Activated T-helper 2 cell treated with anti-CD3 and anti-CD28 coated beads, Interferon-gamma antibody, Interleukin-2, Interleukin-4, amounts not matched to agents 10 μg/mL and 5 μg/mL and 100 μg/mL, durations not matched to agents 14 hours and 24 hours and 36 hours (primary cell): ENCODE measurements at places on chromosomes 5 and 9.

GRCh38 chr5:142253938-142254337, 70.9 kb downstream of the SPRY4 start:
- no peak overlapping the region for H3K27ac ChIP-seq
- H3K36me3 ChIP-seq = no peaks in the 10 kb centered on the region
- no peak for DNase-seq
- H3K4me1 ChIP-seq = no peaks in the 10 kb centered on the region
- no peak overlapping the region for H3K4me3 ChIP-seq

GRCh38 chr9:129174724-129175514, 3.1 kb downstream of the IER5L start:
- peak overlapping the region; percentile 82 for H3K4me3 ChIP-seq
- H3K27ac ChIP-seq = peak overlapping the region; percentile 86
- H3K4me1 ChIP-seq = peaks cover 18% of the 10 kb centered on the region
- no peaks in the 10 kb centered on the region for H3K36me3 ChIP-seq
- peaks cover 7% of the 10 kb centered on the region for H3K27me3 ChIP-seq

GRCh38 chr5:111507276-111507675, 5.1 kb downstream of the STARD4 start:
- H3K27ac ChIP-seq = peak overlapping the region; percentile 60
- H3K4me3 ChIP-seq = peak overlapping the region; percentile 61
- H3K36me3 ChIP-seq = peaks cover 77% of the 10 kb centered on the region
- no peak for DNase-seq
- H3K4me1 ChIP-seq = peaks cover 46% of the 10 kb centered on the region

DNA sequence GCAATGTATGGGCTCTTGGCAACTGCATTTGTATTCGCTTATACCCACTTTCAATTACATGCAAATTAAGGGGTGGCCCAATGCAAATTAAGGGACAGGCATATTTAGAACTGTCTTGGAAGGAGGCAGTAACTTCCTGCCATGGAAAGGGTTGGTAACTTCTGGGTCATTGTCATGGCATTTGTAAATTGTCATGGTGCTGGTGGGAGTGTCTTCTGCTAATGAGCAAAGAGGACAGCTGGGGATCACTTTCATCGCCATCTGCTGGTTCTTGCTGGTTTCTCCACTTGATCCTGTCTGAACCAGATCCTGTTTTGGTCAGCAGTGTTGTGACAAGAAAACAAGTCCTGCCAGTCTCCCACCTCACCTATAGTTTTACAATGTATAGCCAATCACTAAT, 23.3 kb upstream of the UGT3A2 start:
- H3K4me3 ChIP-seq = no peak overlapping the region
- H3K27me3 ChIP-seq = peaks cover 14% of the 10 kb centered on the region

DNA sequence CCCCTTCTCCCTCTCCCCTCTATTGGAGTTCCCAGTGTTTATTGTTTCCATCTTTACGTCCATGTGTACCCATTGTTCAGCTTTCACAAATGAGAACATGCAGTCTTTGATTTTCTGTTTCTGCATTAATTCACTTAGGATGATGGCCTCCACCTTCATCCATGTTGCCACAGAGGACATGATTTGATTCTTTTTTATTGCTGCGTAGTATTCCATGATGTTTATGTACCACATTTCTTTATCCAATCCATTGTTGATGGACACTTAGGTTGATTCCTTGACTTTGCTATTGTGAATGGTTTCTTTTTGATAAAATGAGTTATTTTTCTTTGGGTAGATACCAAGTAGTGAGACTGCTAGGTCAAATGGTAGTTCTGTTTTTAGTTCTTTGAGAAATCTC, 88.9 kb downstream of the NDUFS4 start:
- no peak overlapping the region for H3K27ac ChIP-seq
- H3K27me3 ChIP-seq = no peaks in the 10 kb centered on the region
- no peak overlapping the region for H3K4me3 ChIP-seq
- H3K36me3 ChIP-seq = peaks cover 25% of the 10 kb centered on the region

GRCh38 chr5:113034182-113034773, 57.7 kb downstream of the DCP2 start:
- no peaks in the 10 kb centered on the region for H3K27me3 ChIP-seq
- peaks cover 15% of the 10 kb centered on the region for H3K4me1 ChIP-seq
- peaks cover 6% of the 10 kb centered on the region for H3K36me3 ChIP-seq
- DNase-seq = no peak
- H3K4me3 ChIP-seq = no peak overlapping the region
- H3K27ac ChIP-seq = no peak overlapping the region

DNA sequence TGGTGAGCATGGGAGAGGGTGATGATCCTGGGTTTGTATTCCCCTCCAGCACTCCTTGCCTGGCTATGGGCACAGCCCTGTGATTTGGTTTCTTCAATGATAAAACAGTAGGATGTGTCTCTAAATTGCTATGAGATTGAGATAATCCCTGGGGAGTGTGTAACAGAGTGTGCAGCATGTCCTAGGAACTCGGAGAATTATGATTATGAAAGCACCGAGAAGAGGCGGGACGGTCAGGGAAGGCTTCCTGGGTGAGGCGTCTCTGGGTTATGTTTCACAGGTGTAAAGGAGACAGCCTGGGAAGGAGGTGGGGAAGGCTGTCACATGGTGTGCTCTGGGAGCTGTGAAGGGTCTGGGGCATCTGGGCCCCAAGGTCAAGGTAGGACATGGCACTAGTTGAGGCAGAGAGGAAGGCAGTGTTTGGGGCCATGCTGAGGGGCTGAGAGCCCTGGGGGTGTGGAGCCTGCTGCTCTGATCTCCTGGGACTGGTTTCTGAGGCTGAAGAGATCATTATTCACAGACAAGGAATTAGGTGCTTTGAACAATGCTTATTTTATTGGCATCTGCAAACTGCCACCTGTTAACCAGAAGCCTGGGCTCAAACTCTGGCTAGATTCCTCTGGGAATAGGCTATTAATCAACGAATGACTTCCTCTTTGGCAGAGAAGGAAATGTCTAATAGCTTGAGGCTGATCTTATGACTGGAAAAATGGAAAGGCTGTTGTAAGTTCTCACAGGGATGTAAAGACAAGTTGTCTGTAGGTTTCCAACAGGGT, 73.8 kb upstream of the IL12B start:
- no peaks in the 10 kb centered on the region for H3K36me3 ChIP-seq
- peaks cover 68% of the 10 kb centered on the region for H3K27me3 ChIP-seq
- no peak overlapping the region for H3K4me3 ChIP-seq
- H3K27ac ChIP-seq = no peak overlapping the region
- no peak for DNase-seq

DNA sequence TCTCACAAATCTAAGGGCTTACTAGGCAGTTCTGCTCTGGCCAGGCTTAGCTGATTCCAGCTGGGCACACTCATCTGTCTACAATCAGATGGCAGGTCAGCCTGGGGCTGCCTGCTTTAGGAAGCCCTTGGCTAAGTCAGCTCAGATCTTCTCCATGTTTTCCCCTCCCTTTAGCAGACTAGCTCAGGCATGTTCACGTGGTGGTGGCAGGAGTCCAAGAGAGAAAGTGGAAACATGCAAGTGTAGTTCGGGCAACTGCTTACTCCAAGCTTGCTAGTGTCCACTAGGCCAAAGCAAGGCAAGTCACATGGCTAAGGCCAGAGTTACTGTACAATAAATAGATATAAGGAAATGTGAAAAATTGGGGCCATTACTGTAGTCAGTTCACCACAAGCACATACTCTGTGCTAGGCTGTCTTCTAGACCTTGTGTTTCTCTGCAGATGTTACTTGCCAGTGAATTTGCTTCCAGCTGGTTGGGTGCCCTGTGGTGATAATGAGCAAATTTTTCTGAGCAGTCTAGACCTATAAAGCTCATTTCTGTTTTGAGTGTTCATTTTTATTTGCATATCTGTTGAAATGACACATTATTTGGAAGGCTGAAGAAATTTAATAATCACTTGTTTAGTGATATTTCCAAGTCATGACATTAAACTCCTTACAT, 38.3 kb downstream of the RECK start:
- no peak overlapping the region for H3K4me3 ChIP-seq
- DNase-seq = no peak
- no peaks in the 10 kb centered on the region for H3K4me1 ChIP-seq
- H3K27me3 ChIP-seq = no peaks in the 10 kb centered on the region
- H3K36me3 ChIP-seq = no peaks in the 10 kb centered on the region

DNA sequence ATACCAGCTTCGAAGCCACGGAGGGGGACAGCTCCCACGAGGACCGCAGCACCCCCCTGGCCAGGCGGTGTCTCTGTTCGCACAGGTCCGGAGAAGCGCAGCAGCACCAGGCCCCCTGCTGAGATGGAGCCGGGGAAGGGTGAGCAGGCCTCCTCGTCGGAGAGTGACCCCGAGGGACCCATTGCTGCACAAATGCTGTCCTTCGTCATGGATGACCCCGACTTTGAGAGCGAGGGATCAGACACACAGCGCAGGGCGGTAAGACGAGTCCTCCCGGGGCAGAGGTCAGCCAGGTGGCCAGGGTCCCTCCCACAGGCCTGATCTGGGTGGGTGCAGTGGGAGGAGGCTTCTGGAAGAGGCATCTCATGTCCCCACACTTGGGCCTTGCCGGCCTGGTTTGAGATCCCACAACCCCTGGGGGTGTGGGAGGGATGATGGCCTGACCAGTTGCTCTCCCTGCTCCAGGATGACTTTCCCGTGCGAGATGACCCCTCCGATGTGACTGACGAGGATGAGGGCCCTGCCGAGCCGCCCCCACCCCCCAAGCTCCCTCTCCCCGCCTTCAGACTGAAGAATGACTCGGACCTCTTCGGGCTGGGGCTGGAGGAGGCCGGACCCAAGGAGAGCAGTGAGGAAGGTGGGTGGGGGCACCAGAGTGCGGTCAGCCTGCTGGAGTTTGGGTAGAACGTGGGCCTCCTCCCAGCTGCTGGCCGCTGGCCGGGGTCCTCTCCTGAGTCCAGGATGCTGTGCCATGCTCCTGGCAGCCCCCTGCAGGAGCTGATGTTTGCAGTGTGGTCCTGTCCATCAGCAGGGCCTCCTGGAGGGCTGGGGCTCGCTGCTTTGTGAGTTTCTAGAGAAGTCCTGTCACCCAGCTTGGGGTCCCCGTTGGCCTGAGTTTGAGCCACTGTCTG, 2.8 kb upstream of the AJM1 start:
- no peak for DNase-seq
- H3K36me3 ChIP-seq = peaks cover 11% of the 10 kb centered on the region
- no peaks in the 10 kb centered on the region for H3K27me3 ChIP-seq

DNA sequence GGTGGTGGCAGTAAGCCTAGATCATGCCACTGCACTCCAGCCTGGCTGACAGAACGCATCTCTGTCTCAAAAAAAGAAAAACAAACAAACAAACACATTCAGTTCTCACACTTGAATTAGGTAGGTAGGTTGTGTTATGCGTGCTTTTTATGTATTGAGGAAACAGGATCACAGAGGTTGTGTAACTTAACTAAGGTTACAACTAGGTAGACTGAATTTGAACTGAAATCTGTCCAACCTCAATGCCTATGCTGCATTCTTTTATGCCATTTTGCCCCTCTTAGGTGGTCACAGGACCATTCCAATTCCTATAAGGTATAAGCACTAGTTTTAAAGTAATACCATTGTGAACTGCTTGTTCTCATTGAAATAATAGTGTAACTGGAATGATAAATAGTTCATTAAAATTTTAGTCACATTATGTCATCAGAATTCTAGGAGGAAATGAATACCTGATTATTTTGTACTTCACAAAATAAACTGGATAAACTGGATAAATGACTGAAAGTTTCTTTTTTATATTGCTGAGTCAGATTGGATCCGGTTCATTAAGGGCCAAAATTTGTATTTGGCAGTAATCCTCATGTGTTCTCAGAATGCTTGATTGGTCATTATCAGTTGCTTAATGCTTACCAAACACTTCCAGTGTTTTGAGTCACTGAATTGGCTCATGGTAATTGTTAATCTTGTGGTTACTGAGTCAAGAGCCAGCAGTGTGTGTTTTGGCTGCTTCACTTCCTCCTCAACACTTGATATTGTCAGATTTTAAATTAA, 7.1 kb downstream of the UBAP1 start:
- peaks cover 28% of the 10 kb centered on the region for H3K36me3 ChIP-seq
- peaks cover 12% of the 10 kb centered on the region for H3K4me1 ChIP-seq
- H3K27ac ChIP-seq = no peak overlapping the region
- no peak overlapping the region for H3K4me3 ChIP-seq
- H3K27me3 ChIP-seq = no peaks in the 10 kb centered on the region

- H3K4me3 ChIP-seq = no peak overlapping the region
- H3K4me1 ChIP-seq = peaks cover 35% of the 10 kb centered on the region
- H3K27me3 ChIP-seq = no peaks in the 10 kb centered on the region
Observed at GRCh38 chr9:2637390-2637789, 15.8 kb downstream of the VLDLR start.

DNA sequence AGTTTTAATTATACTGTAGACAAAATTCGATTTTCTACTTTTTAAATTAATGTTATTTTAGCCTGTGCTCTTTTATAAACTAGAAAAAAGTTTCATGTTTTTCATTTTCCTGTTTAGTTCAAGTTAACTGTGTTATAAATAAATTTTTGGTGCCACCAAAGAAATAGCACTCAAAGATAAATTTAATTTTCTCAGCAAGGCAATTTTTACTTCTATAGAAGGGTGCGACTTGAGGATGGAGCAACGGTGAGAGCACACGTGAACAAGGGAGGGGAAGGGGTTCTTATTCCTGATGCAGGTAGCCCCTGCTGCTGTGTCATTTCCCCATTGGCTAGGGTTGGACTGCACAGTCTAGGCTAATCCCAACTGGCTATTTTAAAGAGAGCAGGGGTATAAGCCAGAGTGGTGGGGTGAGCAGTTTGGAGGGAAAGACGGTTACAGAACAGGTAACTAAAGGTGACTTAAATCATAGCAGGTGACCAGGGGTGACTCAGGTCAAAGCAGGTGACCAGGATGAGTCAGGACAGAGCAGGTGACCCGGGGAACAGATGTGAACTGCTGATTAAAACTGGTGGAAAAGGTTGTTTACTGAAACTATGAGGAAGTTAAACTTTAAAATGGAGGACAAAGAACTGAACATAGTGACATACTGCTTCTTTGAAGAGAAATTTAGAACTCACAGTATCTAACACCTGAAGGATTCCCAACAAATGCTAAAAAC, 104.6 kb upstream of the GPBP1 start:
- no peak overlapping the region for H3K27ac ChIP-seq
- H3K36me3 ChIP-seq = no peaks in the 10 kb centered on the region
- H3K4me3 ChIP-seq = no peak overlapping the region

DNA sequence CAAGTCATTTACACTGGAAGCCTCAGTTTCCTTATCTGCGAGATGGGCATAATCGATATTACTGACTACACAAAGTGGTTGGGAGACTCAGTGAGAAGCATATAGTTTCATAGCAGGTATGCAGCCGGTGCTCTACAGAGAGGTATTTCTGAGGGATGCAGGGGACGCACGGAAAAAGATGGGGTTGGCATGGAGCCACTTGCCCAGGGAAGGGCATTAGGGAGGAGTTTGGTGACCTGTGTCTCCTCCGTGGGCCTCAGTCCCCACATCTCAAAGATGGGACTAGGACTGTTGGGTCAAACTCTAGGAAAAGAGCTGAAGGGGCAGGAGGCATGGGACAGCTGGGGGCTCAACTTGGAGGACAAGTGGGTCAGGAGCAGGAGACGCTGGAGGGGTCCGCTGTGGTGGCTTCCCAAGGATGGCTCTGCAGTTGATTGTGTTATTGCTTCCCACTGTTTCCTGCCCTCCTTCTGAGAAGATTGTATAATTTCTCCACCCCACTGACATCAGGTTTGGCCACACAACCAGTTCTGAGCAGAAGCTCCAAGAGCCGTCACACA, 158.6 kb upstream of the ALDH1B1 start:
- no peak overlapping the region for H3K4me3 ChIP-seq
- H3K4me1 ChIP-seq = no peaks in the 10 kb centered on the region
- H3K27ac ChIP-seq = no peak overlapping the region
- DNase-seq = no peak
- H3K36me3 ChIP-seq = no peaks in the 10 kb centered on the region
- H3K27me3 ChIP-seq = peaks cover 4% of the 10 kb centered on the region

GRCh38 chr5:160774666-160775315, 77.2 kb downstream of the ATP10B start:
- no peak overlapping the region for H3K27ac ChIP-seq
- H3K4me3 ChIP-seq = no peak overlapping the region
- H3K27me3 ChIP-seq = no peaks in the 10 kb centered on the region
